ENCODE measurements at places on chromosomes 3 and 15. TPM values are rescaled to one million over a fixed set of nuclear protein-coding genes. Genes with fewer than 3 reads are reported as not detected.

The GOLGA6L7 gene
- total RNA-seq: not detected

The SPINK8 gene
- total RNA-seq: not detected

The TM4SF18 gene
- 2.4 TPM for total RNA-seq

The PTH1R gene
- total RNA-seq: not detected

The KNG1 gene
- total RNA-seq: not detected

The DPPA2 gene
- total RNA-seq: not detected

The PROK2 gene
- total RNA-seq: not detected

Data from SJSA1 (cell line).